ENCODE measurements at places on chromosomes 2 and 18. TPM values are rescaled to one million over a fixed set of nuclear protein-coding genes. Genes with fewer than 3 reads are reported as not detected.
A peak's percentile ranks its signal among the peaks of the same experiment; 100 is the strongest.

The TCF23 gene
- not detected for total RNA-seq

The TMEM247 gene
- total RNA-seq = not detected

The ICOS gene
- 213 TPM for total RNA-seq

The MAP3K2 gene
- total RNA-seq = 69.1 TPM

The MC2R gene
- total RNA-seq = not detected

The CPO gene
- not detected for total RNA-seq

The TWSG1 gene
- total RNA-seq = 6.1 TPM

The EVX2 gene
- not detected for total RNA-seq

The GREB1 gene
- 0.33 TPM for total RNA-seq

DNA sequence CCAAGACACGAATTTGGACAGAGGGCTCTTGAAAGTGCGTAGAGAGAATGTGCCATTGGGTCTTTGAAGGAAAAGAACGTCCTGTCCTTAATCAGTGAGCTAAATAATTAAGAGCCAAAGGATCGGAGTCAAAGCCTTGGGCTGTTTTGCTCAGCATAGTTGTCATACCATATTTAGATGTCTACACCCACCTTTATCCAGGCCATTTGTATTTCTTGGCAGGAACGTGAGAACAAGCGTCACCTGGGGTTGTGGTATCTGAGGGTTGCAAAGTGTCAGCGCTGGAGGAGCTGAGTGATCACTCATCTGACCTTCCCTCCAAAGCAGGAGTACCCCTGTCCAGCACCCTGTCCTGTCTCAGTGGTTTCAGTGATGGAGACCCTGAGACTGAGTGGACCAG is 4.5 kb downstream of the LPIN1 start:
- DNase-seq = no peak

DNA sequence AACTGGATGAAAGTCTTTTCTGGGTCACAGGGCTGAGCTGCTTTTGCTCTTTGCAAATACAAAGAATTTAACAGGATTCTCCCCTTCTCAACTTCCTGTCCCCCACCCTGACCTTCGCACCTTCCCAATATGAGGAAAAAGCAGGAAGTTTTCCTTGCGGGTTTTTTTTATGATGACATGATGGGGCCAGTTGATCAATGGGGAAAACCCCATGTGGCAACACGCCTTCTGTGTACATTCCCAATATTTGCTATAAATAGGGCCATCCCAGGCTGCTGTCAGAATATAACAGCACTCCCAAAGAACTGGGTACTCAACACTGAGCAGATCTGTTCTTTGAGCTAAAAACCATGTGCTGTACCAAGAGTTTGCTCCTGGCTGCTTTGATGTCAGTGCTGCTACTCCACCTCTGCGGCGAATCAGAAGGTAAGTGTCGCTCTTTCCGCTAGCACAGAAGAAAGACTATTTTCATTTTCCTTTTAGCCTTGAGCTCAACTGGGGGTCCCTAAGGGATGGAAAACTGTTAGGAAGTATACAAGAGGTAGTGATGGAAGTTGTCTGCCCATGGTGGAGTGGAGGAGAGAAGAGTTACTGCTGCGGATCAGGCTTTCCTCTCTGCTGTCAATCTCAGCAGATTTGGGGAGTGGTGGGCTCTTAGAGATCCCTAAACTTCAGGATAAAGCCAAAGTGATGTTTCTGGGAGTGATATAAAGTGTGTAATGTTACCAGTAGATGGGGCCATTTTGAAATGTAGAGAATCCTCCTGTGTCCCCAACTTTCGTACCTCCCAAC is at the start of gene CCL20:
CCL20 (plus strand) TSS at position 281 of the 792 bp plus-strand sequence; CDS start at position 351, 70 bp downstream.
- DNase-seq = no peak

DNA sequence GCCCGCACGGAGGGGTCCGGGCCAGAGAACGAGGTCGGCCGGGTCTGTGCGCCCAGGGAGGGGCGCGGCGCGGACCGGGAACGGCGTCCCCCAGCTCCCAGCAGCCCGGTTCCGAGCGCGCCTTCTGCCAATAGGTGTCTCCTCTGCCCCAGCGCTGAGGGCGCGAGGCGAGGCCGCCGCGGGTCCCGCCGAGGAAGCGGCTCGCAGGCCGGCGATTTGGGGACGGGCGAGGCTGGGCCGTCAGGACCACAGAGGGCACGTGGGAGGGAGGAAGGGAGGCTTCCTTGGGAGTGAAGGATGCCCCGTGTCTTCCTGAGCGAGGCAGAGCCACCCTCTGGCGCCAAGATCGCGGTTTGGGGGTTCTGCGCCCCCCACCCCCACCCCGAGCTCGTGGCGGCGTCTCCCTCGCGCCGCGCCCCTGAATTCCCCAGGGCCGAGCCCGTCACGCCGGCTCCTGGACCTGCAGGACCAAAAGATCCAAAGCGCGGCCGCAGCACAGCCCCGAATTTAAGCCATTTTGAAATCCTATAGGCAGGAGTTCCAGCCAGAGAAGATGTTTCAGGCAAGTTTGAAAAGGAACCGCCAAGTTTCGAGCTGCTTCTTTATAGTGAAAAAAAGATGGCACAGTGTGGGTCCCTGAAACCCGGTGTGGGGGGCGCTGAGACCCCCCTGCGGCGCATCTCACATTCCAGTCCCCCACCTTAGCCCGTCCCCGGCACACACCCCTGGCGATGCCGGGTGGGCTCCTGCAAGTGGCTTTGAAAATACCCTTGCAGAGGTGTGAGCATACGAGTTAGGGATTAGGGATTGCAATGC is 909 bp downstream of the NFATC1 start:
- peak; percentile 43 for DNase-seq

- DNase-seq = no peak
These were observed 138.0 kb downstream of the SOCS6 start for GRCh38 chr18:70426818-70427217.

- DNase-seq = no peak
These were observed 42.3 kb downstream of the GULP1 start for GRCh38 chr2:188333751-188334524.

DNA sequence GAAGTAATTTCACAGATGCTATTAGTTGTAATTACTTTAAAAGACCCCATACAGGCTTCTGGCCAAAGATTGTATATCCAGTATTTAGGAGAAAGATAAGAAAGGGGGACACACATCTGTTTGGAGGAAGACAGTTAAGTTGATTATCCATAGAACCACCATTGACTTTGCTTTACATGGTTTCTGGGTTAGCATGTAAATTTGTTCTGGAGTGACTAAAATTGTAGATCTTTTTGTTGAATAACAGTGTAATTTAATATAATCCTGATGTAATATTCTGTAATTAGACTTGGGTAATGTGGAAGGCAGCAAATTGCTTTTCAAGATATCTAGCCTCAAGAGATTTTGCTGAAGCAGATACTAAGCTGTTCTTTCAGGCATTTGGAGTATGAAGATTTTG is 17.2 kb downstream of the COMMD1 start:
- DNase-seq = no peak

DNA sequence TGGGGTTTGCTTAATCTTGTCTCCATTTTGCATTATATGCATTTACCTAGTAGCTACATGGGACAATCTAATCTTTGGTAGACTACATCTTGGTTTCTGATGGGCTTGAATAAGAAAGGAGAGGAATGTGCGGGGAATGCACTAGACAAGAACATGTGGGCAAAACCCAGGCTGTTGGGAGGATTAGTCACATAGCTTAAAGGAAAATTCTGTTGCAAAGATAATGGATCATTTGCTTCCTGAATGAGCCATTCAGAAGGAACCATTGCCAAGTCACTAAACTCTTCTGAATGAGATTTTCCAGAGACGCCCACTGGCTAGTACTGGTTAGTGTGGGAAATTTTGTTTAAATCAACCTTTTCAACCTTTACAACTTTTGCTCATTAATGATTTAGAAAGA is 84.8 kb downstream of the OSBPL6 start:
- no peak for DNase-seq

DNA sequence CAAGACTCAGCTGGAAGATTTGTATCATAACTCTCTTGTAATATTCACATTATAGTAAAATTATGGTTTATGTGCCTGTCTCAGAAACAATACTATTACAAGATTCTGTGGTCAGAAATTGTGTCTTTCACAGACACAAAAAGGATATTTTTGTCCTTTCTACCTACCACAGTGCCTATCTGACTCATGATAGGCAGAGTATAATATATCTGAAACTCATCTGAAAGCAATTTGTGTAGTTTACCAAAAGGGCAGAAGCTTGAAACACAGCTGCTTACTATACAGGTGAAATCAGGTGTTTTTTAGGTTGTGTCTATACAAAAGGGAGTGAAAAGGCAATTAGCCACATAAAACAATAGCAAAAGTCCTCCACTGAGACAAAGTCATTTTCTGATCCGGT is 10.9 kb downstream of the TMEM200C start:
- no peak for DNase-seq

- DNase-seq = no peak
These were observed 59.4 kb upstream of the CTLA4 start for GRCh38 chr2:203808046-203808750.

- DNase-seq = peak; percentile 54
These were observed 75.3 kb downstream of the LRRFIP1 start for GRCh38 chr2:237702441-237703391.

DNA sequence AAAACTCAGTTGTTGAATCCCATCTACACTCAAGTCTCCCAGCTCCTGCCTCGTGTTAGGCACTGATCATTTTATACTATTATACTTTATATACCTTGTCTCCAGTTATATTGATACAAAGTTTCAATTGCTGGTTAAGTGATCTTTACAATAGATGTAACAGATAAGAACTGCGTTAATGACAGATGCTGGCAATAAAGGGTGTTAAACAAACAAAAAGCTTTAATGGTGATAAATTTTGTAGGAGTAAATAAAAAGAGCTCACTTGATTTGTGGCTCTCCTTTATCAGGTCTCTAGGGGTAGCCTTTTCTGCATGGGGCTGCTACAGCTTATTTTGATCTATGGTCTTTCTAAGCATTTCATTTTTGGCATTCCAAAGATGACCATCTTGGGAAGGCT is 106.9 kb upstream of the GAREM1 start:
- no peak for DNase-seq

GRCh38 chr2:27218614-27219013 is 1.4 kb downstream of the CAD start:
- no peak for DNase-seq

DNA sequence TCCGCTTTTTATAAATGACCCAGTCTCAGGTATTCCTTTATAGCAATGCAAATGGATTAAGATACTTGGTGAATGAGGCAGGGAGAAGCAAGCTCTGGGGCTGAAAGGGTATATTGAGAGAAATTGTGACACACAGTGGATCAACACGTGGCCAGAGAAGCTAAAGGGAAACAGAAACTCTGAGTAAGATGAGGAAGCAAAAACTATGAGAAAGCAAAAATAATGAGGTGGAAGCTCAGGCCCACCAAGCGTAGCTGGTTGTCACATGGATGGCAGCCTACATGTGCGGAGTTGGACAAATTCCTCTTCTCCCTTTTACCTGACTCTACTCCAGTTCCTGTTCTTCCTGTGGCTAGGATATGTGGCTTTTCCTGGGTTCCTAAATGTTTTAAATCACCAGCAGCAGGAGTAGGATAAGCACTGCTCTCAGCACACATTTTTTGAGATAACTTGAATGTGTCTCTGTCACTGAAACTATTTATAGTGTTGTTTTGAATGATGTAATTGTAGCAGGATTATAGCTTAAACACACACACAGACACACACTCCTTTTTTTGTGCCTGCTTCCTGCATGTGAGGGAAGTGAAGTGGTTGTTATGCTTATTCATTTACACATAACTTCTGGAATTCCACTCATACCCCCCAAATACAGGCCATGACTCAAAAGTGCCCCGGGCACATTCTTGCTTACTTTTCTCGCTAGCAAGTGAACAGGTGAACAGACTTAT is 30.1 kb upstream of the EPC2 start:
- no peak for DNase-seq

DNA sequence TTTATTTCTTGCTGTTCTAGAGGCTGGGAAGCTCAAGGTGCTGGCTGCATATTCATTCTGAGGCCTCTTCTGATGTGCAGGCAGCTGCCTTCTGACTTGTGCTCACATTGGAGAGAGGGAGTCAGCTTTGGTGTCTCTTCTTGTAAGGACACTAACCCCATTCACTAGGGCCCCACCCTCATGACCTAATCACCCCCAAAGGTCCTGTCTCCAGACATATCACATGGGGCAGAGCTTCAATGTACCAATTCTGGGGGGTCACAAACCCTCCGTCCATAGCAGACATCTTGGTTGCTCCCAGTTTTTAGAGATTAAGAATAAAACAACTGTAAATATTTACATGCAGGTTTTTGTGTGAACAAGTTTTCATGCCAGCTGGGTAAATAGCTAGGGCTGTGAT is 109.1 kb downstream of the RTP5 start:
- no peak for DNase-seq

GRCh38 chr2:20169796-20170703 is 54.9 kb downstream of the SDC1 start:
- no peak for DNase-seq

DNA sequence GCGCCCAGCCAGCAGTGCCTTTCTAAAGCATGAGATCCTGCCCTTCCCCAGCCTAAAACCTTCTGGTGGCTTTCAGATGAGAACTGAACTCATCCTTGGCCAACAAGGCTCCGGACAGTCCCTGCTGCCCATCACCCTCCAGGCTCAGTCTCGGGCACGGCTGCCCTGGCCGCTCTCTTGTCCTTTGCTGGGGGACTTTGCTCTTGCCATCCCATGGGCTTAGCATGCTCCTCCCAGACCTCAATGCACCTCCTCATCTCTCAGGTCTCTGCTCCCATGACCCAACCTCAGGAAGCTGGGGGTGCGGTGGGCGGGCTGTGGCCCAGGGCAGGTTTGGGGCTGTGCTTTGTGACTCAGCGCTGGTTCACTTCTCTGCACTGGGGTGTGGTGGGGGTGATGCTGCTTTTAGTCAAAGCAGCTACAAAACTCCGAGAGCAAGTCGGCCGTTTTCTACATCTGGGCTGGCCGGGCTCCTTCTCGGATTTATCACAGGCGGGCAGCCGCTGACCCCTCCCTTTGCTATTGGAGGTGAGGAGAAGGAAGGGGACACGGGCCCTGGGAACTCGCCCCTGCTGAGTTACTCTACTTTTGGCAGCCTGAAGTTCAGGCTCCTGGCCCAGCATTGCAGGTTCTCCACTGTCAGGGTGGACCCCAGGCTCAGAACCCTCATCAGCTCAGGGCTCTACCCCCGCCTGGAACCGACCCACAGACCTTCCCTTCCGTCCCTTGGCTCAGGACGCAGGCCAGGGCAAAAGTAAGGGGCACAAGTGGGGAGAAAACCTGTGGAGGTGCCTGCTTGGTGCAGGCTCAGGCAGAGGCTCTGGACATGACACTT is 90.6 kb upstream of the TAF1B start:
- peak; percentile 81 for DNase-seq

GRCh38 chr2:124248386-124248785 is 223.3 kb downstream of the CNTNAP5 start:
- no peak for DNase-seq

GRCh38 chr2:25692143-25692542 is 18.8 kb upstream of the DTNB start:
- DNase-seq = no peak

DNA sequence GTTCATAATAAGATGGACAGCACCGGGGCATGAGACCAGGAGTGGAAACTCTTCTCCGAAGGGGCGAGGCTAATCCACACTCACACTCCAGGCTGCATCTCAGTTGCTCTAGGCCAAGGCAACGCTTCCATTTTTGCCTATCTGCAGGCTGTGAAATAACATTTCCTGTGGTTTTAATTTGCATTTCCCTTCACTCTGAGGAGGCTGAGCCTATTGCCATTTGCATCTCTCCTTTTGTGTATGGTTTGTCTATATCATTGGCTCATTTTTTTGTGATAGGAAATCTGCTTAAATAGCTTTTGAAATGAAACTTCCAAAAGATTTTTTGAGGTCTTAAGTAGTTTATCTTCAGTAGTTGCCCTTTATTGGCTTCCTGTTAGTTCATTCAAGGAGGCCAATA is 57.6 kb downstream of the TPGS2 start:
- DNase-seq = no peak

GRCh38 chr2:229996320-229996719 is 72.4 kb downstream of the SLC16A14 start:
- DNase-seq = no peak
